Activated CD4-positive, CD25-positive, alpha-beta regulatory T cell treated with anti-CD3 and anti-CD28 coated beads, Interleukin-2, amount 50 U/mL, for 16 hours (primary cell): ENCODE measurements at places on chromosomes 13 and 19.

GRCh38 chr19:2382530-2383222 lies 22.6 kb downstream of the TMPRSS9 start:
- no peak for DNase-seq

- DNase-seq, result no peak
These were observed 167.1 kb downstream of the PCDH9 start for GRCh38 chr13:67063036-67063435.

DNA sequence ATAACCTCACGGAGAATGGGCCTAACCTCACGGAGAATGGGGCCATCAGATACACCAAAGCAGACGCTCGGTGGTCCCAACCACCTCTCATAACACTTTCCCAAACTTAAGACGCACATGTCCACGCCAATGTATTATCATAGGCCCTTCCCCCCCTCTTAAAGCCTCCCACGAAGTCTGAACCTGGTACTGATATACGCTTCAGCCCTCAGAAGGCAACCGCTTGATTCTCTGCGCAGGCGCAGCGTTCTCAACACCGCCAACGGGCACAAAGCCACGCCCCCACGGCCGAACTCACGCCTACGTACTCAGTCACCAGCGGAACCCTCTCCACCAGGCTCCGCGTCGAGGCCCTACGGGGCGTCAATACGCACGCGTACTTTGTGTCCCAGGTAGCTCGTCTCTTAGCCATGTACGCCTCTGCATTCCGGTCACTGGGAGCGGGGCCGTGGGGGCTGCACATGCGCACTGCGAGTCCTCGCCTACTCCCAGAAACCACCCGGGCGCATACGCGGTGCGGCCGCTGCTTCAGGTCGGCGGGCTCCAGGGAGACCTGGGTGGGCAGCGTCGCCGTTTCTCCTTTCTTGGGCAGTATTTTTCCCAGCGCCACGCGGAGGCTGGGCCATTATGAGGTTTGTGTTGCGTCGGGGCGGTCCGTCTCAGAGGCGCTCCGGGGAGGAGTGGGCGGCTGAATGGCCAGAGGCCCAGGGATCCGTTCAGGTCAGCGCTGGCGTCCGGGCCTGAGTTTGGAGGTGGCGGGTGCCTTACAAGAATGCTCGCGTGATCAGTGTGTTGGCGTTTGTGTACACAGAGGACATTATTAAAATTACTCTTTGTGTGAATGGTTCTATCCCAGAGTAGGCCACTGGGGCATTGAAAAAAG lies 25.3 kb downstream of the ZNF582 start:
- DNase-seq, result peak; percentile 40

DNA sequence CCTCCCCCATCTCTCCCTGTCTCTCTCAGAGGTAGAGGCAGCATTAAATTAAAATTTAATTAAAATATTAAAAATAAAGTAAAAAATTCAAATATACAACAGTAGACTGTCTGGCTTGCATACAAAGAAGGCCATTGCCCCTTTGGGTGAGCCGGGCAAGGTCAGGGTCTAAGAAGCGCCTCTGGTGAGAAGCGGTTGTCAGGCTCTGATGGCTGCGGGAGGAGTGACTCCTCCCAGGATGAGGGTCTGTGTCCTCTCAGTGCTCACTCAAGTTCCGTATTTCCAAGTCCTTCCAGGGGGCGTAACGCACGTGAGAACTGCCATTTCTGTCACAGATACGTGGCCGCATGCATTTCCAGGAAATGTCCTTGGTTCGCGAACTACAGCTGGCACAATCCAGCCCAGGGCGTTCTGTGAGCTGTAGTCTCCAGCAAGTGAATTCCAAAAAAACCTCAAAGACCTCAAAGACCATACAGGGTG lies 737 bp upstream of the ZNF181 start:
- no peak for DNase-seq

GRCh38 chr13:31898378-31899071 lies 133.0 kb upstream of the FRY start:
- no peak for DNase-seq

DNA sequence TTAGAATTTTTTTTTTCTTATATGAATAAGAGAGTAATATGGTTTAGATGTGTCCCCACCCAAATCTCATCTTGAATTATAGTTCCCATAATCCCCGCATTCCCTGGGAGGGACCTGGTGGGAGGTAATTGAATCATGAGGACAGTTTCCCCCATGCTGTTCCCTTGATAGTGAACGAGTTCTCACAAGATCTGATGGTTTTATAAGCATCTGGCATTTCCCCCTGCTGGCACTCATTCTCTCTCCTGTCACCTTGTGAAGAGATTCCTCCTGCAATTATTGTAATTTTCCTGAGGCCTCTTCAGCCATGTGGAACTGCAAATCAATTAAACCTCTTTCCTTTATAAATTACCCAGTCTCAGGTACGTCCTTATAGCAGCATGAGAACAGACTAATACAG lies 205.7 kb downstream of the MYO16 start:
- DNase-seq, result no peak

DNA sequence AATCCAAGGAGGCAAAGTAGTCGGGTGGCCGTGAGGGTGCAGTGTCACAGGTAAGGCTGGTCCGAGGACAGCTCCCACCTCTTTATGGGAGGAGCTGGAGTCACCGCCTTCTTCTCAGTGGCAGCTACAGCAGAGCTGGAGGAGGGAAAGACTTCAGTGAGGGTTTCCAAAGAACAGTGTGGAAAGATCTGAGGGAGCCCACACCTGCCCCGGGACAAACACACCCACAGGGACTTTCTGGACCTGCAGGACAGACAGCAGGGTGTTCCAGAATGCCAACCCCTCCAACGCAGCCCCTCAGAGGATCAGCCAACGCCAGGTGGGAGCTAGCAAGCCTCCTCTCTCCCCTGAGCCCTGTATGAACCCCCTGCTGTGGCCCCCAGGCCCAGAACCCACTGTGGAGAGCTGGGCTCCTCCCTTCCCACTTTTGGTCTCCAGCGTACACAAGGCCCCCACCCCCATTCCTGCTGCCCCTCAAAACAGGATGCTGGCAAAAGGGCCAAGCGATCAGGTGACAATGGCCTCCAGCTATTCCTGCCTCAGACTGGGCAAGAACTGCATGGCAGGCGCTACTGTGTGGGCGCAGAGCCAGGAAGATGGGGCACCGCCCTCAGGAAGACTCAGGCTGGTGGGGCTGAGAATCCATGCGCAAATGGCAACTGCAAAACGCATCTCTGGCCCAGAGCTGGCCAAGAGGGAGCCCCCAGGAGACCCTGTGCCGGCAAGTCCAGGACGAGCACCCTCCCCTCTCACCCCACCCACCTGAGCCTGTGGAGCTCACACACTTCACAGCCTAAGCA lies 3.5 kb upstream of the CD320 start:
- DNase-seq, result no peak

- no peak for DNase-seq
These were observed 648.3 kb upstream of the ARGLU1 start for GRCh38 chr13:107216046-107216755.

DNA sequence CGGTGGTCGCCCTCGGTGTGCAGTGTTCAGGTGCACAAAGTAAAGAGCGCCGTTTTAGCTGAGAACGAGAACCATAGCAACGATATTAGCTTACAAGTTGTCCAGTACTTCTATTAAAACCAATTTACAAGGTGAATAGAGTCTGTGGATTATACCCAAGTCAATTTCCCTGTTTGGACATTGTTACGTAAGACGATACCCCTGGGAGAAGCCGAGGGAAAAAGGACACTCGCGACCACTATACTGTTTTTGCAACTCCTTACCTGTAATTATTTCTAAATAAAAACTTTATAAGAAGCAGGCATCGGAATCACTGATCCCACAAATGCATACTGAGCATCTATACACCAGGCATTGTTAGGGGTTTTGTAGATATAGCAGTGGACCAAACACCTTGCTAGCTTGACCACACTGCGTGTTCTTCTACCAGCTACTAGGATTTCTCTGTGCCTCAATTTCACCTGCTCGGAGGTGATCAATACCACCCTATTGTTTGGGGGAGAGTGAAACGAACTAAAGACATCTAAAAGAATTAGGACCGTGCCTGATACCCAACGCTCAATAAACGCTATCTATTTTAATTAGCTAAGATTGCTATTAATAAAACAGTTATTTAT lies 488 bp upstream of the EEF2 start:
- DNase-seq, result no peak

- DNase-seq, result no peak
These were observed 420.5 kb upstream of the KLF12 start for GRCh38 chr13:74554569-74555275.

DNA sequence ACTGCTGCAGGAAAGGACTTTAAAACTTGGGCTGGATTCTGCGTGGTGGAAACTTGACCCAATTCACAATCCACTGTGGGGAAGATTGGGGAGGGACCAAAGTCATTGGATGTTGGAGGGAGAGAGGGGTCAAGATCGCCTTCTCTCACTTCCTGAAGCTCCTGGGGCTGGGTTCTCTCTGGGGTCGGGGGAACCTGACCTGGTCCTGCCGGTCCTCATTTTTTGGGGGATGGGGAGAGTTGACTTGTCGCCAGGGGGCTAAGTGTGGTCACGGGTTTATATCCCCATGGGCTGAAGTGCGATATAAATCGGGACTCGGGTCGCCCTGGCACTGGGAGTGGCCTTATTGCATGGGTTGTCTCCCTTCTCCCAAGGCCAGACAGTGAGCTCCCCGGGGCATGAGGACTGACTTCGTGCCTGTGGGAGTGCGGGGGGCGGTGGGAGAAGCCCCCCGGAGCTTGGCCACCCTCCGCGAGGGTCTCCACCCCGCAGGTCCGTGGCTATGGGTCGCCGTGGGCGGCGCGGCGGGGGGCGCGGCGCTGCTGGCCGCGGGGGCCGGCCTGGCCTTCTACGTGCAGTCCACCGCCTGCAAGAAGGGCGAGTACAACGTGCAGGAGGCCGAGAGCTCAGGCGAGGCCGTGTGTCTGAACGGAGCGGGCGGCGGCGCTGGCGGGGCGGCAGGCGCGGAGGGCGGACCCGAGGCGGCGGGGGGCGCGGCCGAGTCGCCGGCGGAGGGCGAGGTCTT lies 6.3 kb downstream of the ICAM5 start:
- DNase-seq, result no peak

DNA sequence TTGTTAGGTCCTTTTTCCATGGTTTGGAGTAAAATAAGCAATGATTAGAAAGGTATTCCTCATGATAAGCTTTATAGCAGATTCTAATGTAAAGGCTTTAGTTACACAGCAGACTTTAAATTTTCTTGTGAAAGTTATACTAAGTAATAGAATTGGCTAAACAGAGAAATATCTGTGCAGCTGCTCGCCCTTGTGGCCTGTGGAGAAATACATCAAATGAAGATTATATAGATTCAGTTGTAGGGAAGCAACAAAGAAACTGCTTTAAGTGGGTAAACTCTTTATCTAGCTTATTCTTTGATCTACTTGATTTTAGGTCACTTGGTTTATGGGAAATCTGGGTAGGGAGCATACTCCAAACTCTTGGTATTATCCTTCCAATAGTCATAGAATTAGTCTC lies 1269.7 kb upstream of the SPRY2 start:
- no peak for DNase-seq

DNA sequence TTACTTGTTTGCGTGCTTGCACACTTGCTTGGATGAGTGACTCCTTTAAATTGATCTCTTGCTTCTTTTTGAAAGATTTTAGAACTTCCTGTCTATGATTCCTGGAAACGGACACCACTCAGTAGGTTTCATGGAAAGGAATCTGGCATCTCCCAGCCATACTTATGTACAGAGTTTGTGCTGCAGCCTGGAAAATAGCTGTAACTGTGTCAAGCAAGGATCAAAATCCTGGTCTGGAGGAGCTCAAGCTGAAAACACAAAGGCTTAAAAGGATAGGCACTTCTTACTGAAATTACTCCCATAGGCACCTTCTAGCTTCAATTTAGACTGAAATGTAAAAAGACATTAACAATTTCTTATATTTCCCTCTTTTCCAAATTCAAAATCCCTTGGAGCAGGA lies 1.4 kb upstream of the FREM2 start:
- no peak for DNase-seq

DNA sequence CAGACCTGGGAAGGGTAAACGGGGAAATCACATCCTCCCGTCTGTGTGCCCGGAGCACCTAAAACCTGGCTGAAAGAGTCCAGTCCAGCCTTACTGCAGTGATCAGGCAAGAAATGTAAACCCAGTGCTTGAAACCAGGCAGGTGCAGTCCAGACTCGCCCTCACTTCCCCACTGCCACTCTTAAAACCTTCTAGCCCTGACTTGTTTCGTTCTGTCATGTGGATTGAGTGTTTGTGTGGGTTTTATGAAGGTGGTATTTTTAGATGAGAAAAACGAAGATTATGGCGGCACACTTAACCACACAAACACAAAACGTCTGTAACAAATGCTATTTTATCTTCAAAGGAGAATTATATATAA lies 839 bp upstream of the CKAP2 start:
- no peak for DNase-seq

- no peak for DNase-seq
These were observed 31.1 kb upstream of the SIAH3 start for GRCh38 chr13:45882626-45883025.

DNA sequence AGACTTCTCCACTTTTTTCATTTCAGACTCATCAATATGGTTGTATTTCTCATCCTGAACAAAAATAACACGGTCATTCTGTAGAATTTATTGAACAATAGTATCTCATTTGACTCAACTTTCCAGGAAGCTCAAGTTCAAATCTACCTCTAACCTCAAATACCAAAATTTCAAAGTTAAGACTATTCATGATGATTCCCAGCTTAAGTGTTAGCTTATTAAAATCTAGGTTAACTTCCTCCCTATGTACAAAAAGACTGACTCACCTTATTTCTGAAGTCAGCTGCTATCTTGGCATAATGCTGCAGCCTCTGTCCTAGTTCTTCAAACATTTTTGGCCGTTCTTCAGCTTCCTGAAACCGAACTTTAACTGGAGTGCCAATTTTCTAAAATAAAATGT lies 23.2 kb downstream of the HSPH1 start:
- no peak for DNase-seq

GRCh38 chr13:96904232-96904631 lies 90.0 kb downstream of the OXGR1 start:
- no peak for DNase-seq

GRCh38 chr19:5131031-5131505 lies 162.2 kb downstream of the KDM4B start:
- no peak for DNase-seq

GRCh38 chr13:27044837-27045570 lies 126.6 kb downstream of the USP12 start:
- DNase-seq, result no peak

GRCh38 chr19:52938761-52939160 lies 15.5 kb upstream of the ZNF888 start:
- no peak for DNase-seq

GRCh38 chr13:48234566-48235340 lies 1.7 kb downstream of the ITM2B start:
- DNase-seq, result no peak

GRCh38 chr13:58617880-58618665 lies 986.5 kb downstream of the PCDH17 start:
- DNase-seq, result no peak
